ENCODE measurements at places on chromosomes 4 and X.

GRCh38 chr4:39124885-39125599 lies 57.3 kb upstream of the WDR19 start:
- DNase-seq = no peak

- no peak for DNase-seq
Observed at GRCh38 chr4:128303986-128304385, 16.4 kb upstream of the PGRMC2 start.

- no peak for DNase-seq
Observed at GRCh38 chr4:76375703-76376102, 45.2 kb downstream of the CCDC158 start.

- DNase-seq = no peak
Observed at GRCh38 chr4:140374130-140374477, 658 bp downstream of the SCOC start.

DNA sequence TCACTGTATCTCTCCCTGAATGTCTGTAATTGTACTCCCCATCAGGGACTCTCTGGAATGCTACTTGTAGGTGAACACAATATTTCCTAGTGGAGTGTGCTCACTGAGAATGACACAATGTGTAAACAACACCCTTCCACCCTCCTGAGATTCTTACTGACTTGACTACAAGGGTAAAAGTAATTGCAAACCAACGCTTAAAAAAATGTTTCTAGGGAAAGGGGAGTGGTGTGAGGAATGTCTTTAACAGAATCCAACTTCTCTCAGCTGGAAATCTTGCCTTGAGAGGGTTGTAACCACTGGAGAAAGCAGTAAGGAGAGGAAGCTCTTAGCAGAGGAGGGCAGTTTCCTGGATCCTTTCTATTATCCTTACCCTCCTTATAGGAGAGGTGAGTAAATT lies 5.1 kb upstream of the RAPGEF2 start:
- DNase-seq = no peak

DNA sequence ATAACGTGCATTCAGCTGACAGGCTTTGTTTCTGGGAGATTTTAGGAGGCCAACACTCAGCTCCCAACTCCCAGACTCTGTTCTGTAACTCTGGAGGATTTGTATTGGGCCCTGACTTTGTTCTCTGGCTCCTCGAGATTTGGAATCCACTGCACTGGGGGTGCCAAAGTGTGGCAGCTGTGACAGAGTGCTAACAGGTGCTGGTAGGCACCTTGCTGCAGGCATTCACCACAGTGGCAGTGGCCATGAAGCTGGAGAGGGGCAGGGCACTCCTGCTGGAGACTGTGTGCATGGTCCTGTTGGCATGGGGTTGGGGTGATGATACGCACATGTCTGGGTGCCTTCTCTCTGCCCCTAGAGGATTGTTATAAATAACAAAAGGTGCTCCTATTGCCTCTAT lies 1094.9 kb upstream of the SLIT2 start:
- no peak for DNase-seq

- no peak for DNase-seq
Observed at GRCh38 chr4:56086073-56086541, 137.4 kb downstream of the CEP135 start.

DNA sequence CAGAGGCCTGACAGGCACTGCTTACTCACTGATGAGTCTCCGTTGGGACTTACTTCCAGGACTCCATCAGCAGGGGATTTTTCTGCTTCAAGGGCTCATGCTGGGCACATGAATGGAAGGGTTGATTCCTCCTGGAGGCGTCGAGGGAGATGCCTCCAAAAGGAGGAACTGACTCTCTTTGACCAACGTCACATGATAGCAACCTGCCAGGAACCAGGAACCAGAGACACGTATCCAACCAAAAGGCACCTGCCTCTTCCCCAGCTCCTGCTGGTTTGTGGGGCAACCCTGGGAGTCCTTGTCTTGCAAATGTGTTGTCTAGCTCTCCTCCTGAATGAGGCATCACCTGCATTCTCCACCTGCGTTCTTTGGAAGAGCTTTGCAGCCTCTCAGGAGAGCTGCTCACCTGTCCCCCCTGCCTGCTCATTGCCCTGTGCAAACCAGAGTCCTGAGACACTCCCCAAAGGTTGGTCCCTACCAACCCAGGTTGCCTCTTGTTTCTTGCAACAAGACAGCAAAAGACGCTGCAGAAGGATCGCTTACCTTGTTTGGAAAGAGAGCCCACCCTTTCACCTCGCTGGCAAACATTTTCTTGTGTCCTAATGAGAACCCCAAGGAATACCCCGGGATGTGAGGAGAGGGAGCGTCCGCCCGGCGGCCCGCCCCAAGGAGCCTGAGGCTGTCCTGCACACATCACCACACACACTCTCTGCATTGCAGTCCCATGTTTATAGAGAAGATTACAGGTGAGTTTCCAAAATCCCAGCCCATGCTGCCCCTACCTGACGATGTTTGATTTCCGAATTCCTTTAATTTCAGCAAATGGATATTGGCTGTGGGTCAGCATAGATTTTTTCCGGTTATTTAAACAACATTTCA lies 30.5 kb upstream of the SHOX start:
- no peak for DNase-seq

GRCh38 chrX:16659321-16659720 lies 9.4 kb downstream of the S100G start:
- no peak for DNase-seq

- DNase-seq = no peak
Observed at GRCh38 chr4:57865264-57865663, 755.1 kb upstream of the IGFBP7 start.

DNA sequence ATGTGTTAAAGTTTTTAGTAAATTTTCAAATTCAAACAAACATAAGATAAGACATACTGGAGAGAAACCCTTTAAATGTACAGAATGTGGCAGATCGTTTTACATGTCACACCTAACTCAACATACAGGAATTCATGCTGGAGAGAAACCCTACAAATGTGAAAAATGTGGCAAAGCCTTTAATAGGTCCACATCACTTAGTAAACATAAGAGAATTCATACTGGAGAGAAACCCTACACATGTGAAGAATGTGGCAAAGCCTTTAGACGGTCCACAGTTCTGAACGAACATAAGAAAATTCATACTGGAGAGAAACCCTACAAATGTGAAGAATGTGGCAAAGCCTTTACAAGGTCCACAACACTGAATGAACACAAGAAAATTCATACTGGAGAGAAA lies 32.8 kb downstream of the ZNF595 start:
- no peak for DNase-seq

DNA sequence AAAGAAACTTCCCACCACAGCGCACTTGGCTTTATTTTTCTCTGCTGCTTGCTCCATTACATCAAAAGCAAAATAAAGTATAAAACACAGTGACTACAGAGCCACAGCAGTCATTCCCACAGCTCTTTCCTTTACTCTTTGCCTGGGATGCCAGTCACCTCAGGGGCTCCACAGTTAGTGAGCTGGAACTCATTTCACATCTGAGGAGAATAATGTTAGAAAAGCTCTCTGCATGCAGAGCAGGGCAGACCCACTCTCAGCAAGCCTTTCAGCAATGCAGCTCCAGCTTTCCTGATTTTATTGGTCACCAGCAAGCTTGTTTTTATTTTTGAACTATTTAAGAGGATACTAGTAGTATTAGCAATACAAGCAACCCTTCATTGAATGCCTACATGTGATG lies 13.8 kb downstream of the GRXCR1 start:
- no peak for DNase-seq

All from esophagus squamous epithelium (tissue), 5 donors.